ENCODE measurements at places on chromosomes 11 and 22. TPM values are rescaled to one million over a fixed set of nuclear protein-coding genes. Genes with fewer than 3 reads are reported as not detected.
A peak's percentile ranks its signal among the peaks of the same experiment; 100 is the strongest.

GRCh38 chr11:116997071-116997470 is 101.2 kb downstream of the SIK3 start:
- DNase-seq: no peak
- no peak overlapping the region for H3K4me3 ChIP-seq
- H3K27ac ChIP-seq: no peak overlapping the region
- no peaks in the 10 kb centered on the region for H3K27me3 ChIP-seq

Gene MUS81
- 52.8 TPM for total RNA-seq

DNA sequence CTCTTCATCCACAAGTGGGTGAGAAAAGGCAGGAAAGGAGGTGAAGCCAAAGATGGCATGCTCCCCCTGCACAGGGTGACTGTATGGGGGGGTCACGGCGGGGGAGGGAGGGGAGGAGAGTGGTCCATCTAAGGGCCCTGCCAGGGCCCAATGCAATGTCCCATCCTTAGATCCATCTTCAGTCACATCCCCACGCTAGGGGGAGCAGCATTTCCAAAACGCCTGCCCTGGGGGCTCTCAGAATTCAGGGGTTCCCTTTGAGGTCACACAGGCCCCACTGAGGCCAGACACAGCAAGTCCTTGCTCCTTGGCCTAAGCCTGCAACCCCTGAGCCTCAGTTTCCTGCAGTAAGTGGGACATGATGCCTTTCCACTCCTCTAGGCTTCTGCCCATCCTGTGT is 52.4 kb downstream of the RTN4R start:
- DNase-seq: no peak
- H3K27me3 ChIP-seq: no peaks in the 10 kb centered on the region
- H3K4me3 ChIP-seq: no peak overlapping the region
- H3K36me3 ChIP-seq: no peaks in the 10 kb centered on the region
- H3K27ac ChIP-seq: no peak overlapping the region
- H3K4me1 ChIP-seq: peaks cover 11% of the 10 kb centered on the region

GRCh38 chr11:92735039-92735438 is 234.4 kb upstream of the MTNR1B start:
- DNase-seq: no peak
- H3K36me3 ChIP-seq: no peaks in the 10 kb centered on the region
- H3K4me3 ChIP-seq: no peak overlapping the region
- no peaks in the 10 kb centered on the region for H3K27me3 ChIP-seq
- no peak overlapping the region for H3K27ac ChIP-seq

DNA sequence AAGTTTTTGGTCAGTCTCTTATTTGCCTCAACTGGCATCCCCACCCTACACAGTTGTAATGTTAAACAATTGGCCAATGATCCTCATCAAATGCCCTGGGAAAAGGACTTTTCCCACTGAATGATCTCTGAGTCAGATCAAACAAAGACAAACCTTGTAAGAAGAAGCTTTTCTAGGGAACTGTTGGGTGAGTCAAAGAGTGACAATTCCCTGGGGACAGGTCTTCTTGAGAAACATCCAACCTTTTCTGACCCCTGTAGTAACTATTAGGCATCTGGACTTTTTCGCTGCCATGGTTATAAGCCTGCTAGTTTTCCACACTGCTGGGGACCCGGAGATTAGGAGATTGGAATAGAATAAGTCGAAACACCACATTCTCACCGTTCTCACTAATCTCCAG is 789.8 kb upstream of the API5 start:
- no peaks in the 10 kb centered on the region for H3K27me3 ChIP-seq
- no peak for DNase-seq
- no peaks in the 10 kb centered on the region for H3K36me3 ChIP-seq

DNA sequence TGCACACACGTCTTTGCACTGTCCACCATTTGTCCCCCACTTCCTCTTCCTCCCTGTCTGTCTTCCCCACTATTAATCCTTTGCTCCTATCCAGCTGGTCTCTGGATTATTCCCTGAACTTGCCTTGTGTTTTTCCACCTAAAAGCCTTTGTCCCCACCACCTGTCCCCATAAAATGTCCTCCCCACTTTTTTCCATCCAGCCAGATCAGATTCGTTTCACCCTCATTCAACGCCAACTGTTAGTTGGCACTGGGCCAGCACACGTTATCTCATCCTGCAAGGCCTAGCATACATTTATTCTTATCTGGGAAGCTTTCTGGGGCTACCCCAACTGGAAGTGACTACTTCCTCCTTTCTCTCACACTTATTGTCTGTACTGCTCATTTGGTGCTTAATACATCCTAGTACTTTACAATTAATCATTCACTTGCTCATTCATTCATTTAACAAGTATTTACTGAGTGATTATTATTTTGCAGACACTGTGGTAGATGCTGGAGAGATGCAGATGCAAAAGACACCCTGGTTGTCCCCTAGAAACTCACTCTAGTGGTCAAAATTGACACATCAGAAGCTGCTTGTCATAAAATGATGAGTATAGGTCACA is 96.2 kb downstream of the RASSF10 start:
- no peaks in the 10 kb centered on the region for H3K36me3 ChIP-seq
- H3K27ac ChIP-seq: no peak overlapping the region
- no peaks in the 10 kb centered on the region for H3K27me3 ChIP-seq
- DNase-seq: no peak
- H3K4me1 ChIP-seq: peaks cover 16% of the 10 kb centered on the region

Gene TTC36
- 1.0 TPM for total RNA-seq

- H3K4me1 ChIP-seq: no peaks in the 10 kb centered on the region
- H3K36me3 ChIP-seq: no peaks in the 10 kb centered on the region
- no peak overlapping the region for H3K4me3 ChIP-seq
- no peak for DNase-seq
Observed at GRCh38 chr22:30562366-30562765, 12.1 kb downstream of the GAL3ST1 start.

GRCh38 chr11:47395223-47396048 is 13.0 kb upstream of the SLC39A13 start:
- no peaks in the 10 kb centered on the region for H3K27me3 ChIP-seq
- no peaks in the 10 kb centered on the region for H3K36me3 ChIP-seq
- peak overlapping the region; percentile 93 for H3K27ac ChIP-seq
- H3K4me3 ChIP-seq: peak overlapping the region; percentile 40
